ENCODE measurements at places on chromosomes 11 and 22.
A peak's percentile ranks its signal among the peaks of the same experiment; 100 is the strongest.

GRCh38 chr11:44120169-44120568, 24.7 kb downstream of the EXT2 start:
- no peak for DNase-seq

GRCh38 chr11:122030286-122030685, 85.7 kb downstream of the BLID start:
- DNase-seq, result no peak

- DNase-seq, result no peak
Observed at GRCh38 chr11:42779555-42779954, 532.2 kb upstream of the API5 start.

DNA sequence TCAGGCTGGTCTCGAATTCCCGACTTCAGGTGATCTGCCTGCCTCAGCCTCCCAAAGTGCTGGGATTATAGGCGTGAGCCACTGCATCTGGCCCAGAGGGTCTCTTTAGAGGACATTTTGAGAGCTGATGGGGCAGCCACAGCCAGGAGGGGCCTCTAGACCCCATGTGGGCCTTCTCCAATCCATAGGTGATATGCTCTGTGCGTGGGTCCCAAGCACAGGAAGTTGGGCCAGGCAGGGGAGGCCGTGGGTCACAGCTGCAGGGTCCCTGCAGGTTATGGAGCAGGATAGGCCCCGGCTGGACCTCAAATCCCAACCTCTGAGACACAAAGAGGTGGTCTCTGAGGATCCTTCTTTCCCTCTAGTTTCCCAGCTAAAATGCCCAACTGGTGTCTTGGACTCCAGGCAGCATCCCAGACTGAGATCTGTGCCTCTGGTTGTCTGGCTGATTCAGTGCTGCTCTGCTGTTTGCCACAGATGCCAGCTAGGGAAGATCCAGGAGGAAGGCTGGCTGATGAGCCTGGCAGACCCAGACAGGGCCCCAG, 1.5 kb downstream of the LRRC75B start:
- DNase-seq, result no peak

GRCh38 chr11:43748095-43748494, 67.6 kb downstream of the HSD17B12 start:
- no peak for DNase-seq

GRCh38 chr22:36999463-36999862, 19.8 kb downstream of the TST start:
- DNase-seq, result no peak

DNA sequence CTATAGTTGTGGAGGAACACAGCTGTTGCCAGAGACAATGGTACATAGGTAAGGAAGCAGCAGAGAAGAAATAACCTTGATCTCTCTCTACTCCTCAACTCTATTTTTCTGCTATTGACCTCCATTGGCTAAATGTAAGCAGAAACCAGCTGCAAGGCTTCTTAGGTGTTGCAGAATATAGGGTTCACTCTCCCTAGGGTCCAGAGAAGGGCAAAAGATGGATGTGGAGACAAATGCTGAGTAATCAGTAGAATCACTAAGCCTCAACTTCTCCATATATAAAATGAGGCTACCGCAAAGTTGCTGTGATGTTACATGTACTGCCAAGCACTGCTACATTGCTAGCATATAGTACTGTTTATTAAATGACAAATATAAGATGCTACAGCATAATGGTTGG, 120.6 kb downstream of the PDE3B start:
- DNase-seq, result no peak

- DNase-seq, result no peak
Observed at GRCh38 chr11:132855516-132855915, 676.8 kb downstream of the OPCML start.

DNA sequence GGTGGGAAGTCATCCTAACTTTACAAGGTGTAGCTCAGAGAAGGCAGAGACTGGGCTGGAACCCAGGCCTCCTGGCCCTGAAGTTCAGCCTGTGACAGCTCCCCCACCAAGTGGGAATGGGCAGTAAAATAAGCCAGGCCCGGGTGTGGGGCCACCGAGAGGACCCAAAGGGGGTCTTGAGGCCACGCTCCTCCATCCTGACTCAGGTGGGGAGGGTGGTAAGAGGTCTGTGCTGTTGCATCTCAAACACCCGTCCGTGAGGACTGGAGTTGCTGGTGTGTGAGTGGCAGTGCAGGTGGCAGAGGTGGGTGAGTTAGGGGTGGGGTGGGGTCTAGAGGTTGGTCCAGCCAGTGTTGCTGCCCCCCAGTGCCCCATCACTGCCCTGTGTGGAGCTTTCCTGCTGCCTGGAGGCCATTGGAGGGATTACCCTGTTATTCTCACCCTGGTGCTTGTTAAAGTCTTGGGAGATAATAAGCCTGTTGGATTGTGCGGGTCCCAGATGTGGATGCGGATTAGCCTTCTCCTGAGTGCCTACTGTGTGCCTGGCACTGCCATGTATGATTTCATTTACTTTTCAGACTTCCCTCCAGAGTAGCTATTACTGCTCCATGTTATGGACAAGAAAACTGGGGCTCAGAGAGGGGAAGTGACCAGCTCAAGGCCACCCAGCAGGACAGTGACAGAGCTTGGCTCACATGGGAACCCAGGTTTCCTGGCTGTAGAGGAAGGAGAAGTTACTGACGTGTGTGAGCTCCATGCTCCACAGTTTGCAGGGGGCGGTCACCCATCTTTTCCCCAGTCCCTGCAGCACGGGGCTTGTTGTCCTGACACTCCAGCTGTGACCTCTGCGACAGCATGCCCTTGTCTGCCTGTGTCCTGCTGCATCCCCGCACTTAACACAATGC, 12.9 kb downstream of the SERPINH1 start:
- DNase-seq, result no peak

- no peak for DNase-seq
Observed at GRCh38 chr11:59510941-59511589, at the start of gene OR4D9. OR4D9 (plus strand) TSS chr11:59511539; CDS start chr11:59514913, 3,374 bp downstream.

- peak; percentile 65 for DNase-seq
Observed at GRCh38 chr22:31313366-31314147, 21.3 kb upstream of the PIK3IP1 start.

DNA sequence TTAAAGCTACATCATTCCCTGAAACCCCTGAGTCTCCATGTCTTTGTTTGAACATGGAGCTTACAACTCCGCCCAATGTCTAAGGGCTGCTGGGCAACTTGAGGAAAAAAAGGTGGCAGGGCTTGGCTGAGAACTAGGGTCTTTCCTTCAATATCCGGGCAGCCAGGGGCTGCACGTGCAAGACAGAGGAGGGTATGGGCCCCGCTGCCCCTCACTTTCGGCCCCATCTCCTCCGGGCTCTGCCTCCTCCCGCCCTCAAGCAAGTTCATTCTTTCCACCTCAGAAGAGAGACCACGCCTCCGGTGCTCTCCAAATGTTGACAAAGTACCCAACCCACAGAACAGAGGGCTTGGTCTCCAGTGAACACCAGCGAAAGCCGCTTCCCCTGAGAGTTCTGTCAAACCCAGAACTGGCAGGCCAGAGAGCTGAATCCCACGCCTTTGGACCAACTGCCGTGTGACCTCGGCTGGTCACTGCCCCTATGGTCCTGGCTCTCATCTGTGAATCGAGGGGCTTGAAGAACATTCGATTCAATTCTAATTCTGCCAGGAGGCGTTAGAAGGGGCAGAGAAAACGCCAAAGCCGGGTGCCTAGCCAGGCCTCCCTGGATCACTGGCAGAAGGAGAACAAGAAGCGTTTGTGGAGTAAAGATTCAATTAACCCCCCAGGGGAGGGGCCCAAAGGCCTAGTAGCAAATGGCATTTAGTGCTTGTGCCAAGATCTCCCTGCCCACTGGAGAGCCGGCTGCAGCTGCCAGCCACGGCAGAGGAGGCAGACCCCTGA, 7.3 kb downstream of the PDGFB start:
- no peak for DNase-seq

DNA sequence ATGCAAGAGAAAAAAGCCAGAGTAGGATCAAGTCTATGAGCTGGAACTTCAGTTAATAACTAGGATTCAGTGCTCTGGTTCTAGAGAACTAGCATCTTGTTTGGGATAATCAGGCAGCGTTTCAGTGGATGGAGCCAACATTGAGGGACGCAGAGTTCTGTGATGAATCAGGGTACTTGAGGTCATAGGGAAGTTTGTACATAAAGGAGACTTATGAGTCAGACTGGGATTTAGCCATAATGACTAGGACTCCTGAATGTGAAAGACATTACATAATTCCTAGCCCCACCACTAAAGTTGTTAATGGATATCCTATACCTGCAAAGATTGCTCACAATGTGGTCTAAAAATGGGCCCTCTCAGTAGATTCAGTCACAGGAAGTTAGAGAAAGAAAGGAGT, 6.8 kb downstream of the SLN start:
- no peak for DNase-seq

DNA sequence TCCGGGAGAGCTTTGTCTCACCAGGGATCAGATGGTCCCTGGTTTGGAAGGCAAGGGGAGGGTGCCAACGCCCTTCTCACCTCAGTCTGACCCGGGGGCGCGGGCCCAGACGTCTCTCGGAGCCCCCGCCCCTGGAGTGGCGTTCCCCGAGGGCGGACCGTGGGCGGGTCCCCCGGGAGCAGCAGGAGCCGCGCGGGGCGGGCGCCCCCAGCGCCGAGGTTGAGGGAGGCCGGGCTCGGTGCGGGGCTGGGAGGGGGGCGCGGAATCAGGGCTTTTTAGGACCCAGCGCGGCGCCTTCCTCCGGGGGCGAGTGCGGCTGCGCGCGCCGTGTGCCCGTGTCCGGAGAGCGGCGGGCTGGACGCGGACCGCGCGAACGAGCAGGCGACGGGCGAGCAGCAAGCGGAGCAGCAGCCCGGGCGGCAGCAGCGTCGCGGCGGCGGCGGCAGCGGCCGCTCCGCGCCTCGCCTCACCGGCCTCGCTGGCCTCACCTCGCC, at the start of gene KCNC1:
Gene KCNC1 (plus strand): TSS at position 364 of the 494 bp plus-strand sequence. CDS start 1,222 bp downstream, outside the sequence.
- no peak for DNase-seq

DNA sequence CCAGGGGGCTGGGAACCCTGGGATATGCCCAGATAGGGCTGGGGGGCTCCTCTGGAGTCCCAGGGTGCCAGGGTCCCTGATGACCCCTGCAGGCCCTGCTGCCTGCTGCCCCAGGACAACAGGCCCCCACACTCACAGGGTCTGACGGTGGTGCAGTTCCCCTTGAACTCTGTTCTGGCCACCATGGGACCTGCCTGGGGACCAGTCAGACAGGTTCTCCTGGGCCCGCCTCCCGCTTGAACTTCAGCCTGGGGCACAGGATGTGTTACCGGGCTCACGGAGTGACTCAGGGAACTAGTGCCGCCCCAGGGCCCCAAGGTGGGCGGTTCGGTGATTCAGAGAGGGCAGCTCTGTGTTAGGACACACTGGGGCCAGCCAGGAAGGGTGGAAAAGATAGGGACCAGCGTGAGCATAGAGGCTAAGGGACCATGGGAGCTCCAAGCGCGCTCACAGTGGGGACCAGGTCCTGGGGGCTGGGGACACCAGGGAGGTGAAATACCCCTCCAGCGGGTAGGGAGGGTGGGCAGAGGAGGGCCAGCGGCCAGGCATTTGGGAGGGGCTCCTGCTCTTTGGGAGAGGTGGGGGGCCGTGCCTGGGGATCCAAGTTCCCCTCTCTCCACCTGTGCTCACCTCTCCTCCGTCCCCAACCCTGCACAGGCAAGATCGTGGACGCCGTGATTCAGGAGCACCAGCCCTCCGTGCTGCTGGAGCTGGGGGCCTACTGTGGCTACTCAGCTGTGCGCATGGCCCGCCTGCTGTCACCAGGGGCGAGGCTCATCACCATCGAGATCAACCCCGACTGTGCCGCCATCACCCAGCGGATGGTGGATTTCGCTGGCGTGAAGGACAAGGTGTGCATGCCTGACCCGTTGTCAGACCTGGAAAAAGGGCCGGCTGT, 21.5 kb upstream of the TXNRD2 start:
- DNase-seq, result no peak

DNA sequence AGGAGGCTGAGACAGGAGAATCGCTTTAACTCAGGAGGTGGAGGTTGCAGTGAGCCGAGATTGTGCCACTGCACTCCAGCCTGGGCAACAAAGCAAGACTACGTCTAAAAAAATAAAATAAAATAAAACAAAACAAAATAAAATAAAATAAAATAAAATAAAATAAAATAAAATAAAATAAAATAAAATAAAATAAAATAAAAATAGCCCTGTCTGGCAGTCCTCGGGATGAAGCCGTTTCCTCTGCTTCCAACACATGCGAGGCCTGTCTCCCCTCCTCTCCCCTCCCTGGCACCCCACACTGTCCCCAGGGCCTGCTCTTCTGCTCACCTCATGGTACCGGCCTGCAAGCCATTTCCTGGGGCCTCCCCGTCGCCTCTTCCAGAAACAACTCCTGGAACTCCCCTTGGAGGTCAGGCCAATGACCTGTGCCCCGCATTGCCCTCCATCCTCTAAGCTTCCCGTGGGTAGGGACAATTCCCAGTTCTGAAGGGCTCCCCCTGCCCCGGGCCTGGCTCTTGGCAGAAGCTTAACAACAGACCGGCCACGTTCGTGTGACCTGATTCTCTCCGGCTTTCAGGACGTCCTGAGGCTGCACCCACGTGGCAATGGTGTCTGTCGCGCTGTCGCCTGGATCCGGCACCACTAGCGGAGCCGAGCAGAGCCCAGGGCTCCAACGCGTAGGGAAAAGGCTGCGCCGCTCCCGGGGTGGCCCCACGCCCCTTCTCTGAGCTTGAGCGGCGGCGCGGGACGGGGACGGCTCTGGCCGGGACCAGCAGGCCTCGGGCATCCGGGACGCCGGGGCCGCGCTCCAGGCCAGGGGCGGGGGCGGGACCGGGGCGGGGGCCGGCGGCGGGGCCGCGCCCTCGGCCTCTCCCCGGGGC, 456 bp upstream of the PARVB start:
- peak; percentile 17 for DNase-seq

- DNase-seq, result no peak
Observed at GRCh38 chr22:23065495-23066122, 4.7 kb upstream of the GNAZ start.

DNA sequence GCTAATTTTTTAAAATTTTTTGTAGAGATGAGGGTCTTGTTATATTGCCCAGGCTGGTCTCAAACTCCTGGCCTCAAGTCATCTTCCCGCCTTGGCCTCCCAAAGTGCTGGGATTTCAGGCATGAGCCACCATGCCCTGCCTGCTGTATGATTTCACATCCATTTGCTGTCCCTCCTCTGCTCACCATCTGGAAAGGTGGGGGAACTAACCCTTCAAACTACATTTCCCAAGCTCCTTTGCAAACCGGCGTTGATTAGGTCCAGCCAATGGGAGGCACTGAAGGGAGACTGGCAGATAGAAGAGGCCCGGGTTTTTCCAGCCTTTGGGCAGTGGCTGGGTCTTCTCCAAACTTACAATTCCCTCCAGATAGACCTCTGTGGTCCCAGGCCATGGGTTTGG, 19.3 kb downstream of the RFPL1 start:
- no peak for DNase-seq

DNA sequence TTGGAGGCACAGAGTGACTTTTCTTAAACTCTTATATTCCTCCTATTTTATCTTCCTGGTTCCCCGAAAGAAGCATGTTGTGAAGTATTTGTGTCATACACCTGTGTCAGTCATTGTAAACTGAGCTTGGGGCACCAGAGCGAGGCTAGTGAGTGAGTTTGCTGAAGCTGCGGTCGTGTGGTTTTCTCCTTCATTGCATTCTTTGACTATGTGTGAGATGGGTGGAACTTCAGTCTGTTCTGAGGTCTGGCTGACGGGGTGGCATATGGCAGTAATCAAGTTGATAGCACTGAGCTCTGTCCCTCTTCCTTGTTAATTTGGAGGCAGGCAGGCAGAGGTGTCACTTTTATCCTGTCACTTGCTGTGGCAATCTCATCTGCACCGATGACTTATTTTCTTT, 4.2 kb downstream of the VPS26B start:
- DNase-seq, result no peak

GRCh38 chr11:68780829-68781228, 29.5 kb upstream of the TESMIN start:
- DNase-seq, result no peak
